ENCODE measurements at places on chromosomes 16 and 17.

DNA sequence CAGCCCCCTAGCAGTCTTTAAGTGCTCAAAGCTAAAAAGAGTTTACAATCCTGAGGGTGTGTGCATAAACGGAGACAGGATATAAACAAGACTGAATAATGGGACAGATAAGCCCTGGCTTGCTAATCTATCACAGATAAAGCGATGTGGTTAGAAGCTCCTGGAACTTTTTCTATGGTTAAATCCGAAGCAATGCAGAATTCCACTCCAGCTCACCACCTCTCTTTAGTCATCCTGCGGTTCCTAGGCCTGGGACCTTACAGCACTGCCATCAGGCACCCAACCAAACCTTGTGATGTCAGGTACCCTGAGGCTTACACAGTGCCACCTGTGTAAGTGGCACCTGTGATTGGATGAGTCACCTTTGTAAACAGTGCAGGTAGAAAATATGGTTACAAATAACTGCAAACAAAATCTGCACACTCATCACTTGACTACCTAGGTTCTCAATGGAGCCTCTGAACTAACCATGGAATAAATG lies 31.5 kb upstream of the B4GALNT2 start:
- no peak for DNase-seq

- DNase-seq: no peak
Measured at GRCh38 chr16:51445250-51445649, 294.2 kb upstream of the SALL1 start.

GRCh38 chr17:69560987-69561441 lies 146.5 kb downstream of the MAP2K6 start:
- DNase-seq: no peak

DNA sequence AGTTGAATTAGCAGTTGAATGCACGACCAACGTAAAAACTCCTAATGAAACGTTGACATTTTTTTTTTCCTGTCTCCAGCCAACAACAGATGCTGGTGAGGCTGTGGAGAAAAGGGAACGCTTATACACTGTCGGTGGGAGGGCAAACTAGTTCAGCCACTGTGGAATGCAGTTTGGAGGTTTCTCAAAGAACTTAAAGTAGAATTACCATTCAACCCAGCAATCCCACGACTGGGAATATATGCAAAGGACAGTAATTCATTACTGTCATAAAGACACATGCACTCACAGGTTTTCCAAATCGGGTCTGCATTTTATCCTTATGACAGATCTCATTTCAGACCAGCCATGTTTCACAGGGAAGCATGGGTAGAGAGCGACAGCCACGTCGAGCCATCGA lies 3.5 kb upstream of the WFDC1 start:
- no peak for DNase-seq

DNA sequence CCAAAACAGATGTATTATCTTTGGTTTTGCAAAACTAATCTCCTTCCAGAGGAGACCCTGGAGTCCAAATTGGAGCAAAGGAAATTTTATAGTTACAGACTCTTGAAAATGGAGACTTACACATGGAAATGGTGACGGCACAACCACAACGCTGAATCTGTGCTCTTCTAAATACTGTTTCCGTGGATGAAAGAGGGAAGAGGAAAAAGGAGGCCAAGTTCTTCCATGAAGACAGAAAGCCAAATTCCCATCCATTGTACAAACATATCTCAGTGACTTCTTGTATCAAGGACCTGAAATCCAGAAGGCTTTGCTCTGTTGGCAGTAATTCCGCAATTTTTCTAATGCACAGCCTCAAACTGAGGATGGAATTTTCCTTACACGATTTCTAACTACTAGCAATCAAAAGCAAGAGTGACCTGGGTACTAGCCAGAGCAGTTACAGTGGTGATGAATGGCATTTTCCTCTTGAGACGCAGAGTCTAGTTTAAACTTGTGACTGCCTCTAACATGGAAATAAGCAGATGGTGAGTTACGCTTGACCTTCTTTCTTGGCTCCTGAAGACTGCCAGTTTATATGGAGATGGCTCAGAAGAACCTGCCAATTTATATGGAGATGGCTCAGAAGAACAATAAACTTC lies 38.5 kb downstream of the VPS53 start:
- no peak for DNase-seq

- peak; percentile 72 for DNase-seq
Measured at GRCh38 chr16:67842509-67843342, 606 bp downstream of the THAP11 start.

DNA sequence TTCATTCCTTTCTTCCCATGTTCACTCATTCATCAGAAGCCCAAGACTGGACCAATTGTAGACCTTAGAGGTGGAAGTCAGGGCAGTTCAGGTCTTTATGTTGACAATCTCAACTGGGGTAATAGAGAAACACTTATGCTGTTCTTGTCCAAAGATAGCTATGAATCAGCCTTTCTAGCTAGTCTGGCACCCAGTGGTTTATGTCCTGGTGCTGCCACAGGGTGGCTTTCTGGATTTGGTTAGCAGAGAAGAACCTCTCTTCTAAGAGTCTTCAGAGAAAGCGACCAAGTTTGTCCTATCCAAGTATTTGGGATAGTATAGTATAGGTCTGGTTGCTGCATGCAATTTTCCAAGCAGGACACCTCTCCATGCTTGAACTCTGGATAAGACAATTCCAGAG lies 83.3 kb downstream of the NOG start:
- DNase-seq: no peak

GRCh38 chr17:75557852-75558665 lies 29.5 kb upstream of the MYO15B start:
- DNase-seq: no peak

DNA sequence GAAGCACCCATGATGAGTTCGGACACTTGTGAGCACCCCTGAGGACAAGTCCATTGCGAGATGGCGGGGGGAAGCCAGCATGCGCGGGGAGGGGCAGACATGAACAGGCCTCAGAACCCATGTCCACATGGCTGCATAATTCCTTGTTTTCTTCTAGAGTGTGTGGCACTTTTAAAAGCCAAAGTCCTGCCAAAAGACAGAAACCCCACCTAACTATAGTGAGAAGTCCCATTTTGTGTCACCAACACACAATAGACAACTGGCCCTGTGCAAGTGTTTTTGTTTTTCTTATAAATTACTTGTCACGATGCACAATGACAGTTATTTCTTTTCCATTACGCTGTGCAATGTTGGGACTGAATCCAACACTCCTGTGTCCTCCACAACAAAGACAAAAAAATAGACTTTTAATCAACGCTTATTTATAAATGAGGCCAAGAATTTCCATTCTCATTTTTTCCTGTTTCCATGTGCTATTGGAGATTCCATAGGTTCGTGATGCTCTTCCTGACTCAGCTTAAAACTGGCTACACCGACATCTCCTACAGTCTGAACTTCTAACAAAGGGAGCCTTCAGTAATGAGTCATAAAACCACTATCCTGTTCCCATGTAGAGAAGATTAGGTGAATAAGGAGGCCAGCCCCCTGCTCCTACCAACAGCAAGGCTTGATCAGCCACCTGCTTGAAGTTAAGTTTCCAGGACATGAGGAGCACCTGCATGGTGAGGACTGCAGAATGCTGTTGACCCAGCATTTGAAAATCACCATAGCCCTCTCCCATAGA lies 98.9 kb downstream of the ZNF423 start:
- no peak for DNase-seq

Measured in CD4-positive, alpha-beta T cell treated with Interleukin-17A for 1 hour (primary cell).